LoVo (cell line): ENCODE measurements at places on chromosomes 2 and 18.
A peak's percentile ranks its signal among the peaks of the same experiment; 100 is the strongest.

DNA sequence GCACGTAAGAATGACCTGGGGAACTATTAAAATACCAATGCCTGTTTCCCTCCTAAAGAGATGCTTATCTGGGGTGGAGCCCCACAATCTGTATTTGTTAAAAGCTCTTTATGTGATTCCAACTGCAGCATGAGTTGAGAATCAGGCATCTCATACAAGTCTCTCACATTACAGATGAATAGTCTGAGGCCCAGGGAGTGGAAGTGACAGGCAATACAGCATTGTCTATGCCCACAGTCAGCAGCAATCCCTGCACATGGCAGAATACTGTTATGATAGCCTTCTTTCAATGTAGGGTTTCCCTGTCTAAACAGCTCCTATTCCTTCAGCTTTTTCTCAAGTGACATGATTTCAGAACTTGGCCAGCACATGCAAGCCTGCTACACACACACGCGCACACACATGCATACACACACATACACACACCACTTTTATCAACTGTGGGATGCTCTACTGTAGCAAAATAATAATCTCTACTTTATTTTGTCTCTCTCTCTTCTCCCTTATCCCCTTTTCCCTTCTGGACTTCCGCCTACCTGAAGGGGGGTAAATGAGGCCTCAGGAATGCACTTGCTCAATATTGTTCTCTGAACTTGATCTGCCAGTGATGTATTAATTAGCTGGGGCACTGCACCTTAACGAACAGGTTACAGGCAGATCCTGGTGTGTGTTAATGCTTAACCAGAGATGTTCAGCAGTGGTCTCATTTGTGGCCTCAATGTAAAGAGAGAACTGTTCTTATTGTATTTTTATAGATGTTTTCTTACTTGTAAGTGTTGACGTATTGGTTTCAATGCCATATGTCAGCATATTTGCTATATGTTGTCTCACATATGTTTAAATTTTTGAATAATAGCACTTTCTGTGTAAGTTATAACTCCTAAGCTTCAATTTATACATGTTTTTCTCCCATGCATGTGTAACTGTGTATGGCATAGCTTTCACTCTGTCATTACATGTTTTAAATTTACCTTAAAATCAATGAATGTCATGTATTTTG lies 116.0 kb downstream of the SETBP1 start:
- no peak for DNase-seq

DNA sequence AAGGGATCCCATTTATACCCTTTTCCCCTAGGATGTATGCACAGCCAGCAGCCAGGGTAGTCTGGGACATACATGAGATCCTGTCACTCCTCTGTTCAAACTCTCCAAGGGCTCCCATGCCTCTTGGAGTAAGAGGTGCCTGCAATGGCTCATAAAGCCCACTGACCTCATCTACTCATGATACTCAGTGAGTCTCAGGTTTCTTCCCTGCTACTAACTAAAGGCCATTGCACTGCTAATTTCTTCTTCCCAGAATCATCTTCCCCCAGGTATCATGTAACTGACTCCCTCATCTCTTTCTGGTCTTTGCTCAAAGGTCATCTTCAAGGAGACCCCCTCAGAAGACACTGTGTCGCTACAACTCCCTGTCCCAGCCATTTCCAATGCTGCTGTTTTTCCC lies 68.2 kb downstream of the CCBE1 start:
- DNase-seq: no peak

- no peak for DNase-seq
These were observed 400.2 kb upstream of the MYT1L start for GRCh38 chr2:2731101-2731815.

DNA sequence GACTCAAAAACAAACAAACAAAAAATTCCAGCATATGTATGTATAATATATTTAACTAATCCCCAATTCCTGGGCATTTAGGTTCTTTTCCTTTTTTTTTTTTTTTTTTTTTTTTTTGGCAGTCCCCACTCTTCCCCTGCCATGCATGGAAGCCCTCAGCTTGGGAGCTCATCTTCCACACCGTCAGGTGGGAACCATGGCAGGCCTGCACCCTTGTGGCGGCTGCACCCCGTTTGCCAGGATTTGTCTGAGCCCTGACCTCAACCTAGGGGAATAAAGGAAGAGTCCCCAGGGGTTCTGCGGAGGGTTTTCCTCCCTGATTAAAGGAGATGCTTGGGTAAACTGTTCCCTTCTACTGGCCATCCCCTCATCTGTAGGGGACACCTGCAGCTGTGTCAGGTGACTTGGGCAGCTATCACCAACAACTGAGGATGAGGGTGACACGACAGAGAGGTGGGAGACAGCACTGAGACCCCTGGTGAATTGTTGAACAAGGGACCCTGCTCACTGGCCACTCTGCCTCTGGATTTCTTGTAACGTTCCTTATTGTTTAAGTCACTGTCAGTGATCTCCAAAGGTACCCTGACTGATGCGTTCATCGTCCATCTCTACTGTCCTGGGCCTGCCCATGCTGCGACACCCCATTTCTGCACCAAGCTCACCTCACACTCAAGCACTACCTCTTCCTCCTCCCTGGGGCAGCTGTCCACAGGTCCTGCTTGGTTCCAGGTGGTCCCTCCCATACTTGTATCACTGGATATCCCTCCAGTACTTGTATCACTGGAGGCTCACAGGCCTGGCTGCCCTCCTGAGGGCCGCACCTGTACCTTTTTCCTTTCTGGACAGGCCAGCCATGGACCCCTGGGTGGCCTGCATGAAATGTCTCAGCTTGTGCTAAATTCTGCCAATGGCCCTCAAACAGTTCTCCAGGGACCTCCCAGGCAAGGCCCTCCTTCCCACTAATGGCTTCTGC lies 14.5 kb downstream of the TMEM185B start:
- no peak for DNase-seq

DNA sequence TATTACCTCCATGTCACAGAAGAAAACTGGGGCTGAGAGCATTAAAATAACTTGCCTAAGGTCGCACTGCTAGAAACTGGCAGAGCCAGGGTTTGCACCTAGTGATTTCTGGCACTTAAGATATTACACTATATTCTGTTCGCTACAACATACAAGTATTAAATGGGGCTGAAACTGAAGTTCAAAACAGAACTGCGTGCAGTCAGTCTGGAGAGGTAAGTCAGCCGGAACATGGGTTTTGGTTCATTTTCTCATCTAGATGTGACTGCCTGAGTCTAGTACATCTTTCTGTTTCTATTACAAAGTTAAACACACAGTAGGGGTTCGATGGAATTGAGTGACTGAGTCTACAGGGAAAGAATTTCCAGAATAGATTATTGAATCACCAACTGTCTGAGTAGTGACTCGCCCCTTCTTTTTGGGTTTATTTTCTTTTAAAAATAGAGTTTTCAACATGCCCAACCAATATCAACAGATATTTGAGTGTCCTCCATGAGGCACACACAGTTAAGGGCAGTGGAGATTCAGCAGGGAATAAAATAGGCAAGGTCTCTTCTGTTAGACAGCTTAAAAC lies 150.8 kb downstream of the RNF152 start:
- no peak for DNase-seq

GRCh38 chr2:20327370-20327769 lies 23.3 kb downstream of the PUM2 start:
- DNase-seq: no peak

- no peak for DNase-seq
These were observed 67.6 kb downstream of the FEZ2 start for GRCh38 chr2:36530178-36530982.

DNA sequence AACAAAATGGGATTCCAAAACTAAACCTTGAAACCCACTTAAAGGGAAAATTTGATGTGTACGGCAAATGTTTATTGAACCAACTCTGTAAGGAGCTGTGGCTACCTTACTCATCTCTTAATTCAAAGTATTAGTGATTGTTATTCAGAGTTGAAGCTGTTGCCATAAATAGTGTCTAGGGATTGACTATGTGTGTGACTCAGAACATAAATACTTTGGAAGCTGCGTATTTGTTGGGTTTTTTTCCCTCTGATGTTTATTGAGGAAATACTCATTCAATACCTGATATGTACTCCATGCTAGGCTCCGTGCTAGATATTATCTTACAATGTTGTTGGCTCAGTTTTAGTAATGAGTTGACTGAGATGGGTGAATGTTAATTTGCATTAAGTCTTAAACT lies 90.4 kb downstream of the PTRHD1 start:
- DNase-seq: peak; percentile 23

- no peak for DNase-seq
These were observed 147.0 kb downstream of the PPP1R1C start for GRCh38 chr2:182132605-182133004.

GRCh38 chr2:144510294-144510991 lies 9.5 kb downstream of the ZEB2 start:
- no peak for DNase-seq

- DNase-seq: no peak
These were observed 35.4 kb downstream of the MBP start for GRCh38 chr18:77096936-77097886.

- no peak for DNase-seq
These were observed 90.8 kb downstream of the RAD51AP2 start for GRCh38 chr2:17427401-17427800.

GRCh38 chr2:169275696-169276444 lies 86.5 kb downstream of the LRP2 start:
- DNase-seq: no peak

- no peak for DNase-seq
These were observed 15.2 kb downstream of the KIDINS220 start for GRCh38 chr2:8822218-8822617.

DNA sequence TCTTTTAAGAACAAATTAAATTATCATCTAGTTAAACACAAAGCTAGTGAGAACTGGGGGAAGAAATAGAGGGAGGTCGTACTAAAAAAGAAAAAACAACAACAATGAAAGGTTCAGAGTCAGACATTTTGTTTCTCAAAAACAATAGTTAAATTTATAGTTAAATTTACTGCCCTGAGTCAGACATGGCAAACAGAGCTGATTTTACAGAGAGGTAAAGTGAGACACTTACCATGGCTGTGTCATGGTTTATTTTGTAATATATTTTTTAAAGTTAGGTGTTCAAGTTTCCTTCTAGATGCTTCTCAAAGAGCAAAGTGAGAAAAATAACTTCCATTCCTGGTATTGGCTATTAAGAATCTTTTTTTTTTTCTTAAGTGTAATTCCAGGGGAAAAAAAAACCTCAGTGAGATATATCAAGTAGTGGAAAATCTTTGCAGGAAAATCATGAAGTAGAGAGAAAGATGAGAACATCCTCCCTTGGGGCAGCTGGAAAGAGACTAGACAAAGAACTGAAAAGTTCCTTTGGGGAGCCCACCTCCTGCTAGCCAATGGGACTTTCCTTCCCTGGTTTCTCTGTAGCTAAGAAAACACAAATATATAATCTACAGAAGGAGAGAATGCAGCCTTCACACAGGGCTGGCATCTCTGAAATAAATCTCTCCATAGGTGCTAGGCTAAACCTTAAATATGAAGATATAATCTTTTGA lies 12.3 kb downstream of the KLF7 start:
- DNase-seq: no peak

DNA sequence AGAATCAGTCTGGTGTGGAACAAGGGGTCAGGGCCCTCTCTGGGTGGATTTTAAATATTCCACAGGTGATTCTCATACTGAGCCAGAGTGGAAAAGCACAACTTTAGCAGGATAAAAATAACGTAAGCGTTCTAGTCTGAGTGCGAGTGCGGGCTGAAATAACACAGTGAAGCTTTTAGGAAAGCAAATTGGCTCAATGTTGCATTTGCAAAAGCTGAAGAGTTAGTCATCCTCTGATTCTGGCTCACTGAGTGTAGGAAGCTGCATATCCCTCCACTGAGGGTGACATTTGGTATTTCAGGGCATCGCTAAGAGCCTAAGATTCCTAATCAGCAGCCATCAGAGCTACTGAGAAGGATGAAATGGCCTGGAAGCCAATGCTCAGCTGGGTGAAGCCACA lies 134.7 kb downstream of the RIF1 start:
- DNase-seq: no peak

DNA sequence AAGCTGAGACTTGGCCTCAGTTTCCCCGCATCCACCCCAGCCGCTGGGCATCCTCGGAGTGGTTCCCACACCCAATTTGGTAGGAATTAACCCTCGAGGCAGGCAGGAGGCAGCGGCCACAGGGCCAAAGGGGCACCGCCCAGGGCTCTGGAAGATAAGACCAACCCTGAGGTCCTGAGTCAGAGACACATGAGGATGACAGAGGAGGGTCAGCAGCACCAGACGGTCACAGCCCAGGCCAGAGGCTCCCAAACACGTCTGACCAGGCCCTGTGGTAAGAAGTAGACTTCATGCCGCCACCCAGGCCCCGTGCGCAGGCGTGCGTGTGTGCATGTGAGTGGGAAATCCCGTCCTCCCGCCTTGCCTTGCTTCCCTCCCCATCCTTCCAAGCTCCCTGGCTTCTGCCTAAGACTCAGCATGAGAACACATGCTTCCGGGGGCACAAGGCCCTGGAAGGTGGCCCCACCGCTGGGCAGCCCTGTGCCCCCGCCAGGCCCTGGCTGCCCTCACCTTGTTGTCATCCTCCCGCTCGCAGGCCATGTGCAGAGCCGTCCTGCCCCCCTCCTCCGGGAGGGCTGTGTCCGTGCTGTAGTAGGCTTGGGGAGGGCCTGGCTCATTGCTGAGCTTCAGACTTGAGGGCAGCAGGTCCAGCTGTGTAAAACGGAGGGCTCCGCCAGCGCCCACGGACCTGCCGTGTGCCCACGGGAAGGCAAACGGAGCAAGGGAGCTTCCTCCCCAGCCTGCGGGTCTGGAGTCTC lies 46.3 kb downstream of the ANKMY1 start:
- DNase-seq: no peak

- no peak for DNase-seq
These were observed 101.0 kb downstream of the HS6ST1 start for GRCh38 chr2:128217671-128218070.

- DNase-seq: no peak
These were observed 147.9 kb downstream of the GALNT3 start for GRCh38 chr2:165645930-165646831.

DNA sequence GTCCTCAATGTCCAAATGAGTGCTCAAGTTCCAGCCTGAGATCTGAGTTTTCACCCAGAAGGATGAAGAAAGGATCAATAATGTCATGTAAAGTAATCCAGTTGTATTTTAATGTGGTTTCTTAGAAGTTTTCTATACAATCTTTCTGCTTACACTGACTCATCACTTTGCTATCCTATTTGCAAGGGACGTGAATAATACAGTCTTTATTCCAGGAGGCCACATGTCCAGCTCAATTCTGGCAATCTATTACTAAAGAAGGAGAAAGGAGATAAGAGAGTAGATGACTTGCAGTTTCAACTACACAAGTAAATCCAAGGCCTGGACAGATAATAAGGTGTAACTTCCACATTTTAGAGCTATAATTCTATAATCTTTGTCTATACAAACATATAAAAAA lies 601.1 kb upstream of the SETBP1 start:
- DNase-seq: no peak

GRCh38 chr18:52953387-52953786 lies 613.4 kb downstream of the DCC start:
- no peak for DNase-seq

DNA sequence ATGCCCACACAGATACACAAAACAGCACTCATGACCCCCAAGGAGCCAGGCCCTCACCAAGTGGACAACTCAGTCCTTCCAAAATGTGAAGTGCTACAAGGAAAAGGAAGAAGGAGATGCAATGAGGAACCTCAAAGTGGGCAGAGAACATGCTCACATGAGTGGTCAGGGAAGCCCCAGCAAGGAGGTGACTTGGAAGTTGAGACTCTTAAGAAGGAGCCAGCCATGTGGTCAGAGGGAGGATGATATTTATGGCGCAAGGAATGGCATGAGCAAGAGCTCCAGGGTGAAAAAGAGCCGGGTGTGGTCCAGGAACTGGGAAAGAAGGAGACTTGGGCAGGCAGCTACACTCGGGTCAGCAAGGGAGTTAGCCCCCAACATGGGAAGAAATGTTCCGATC lies 30.0 kb upstream of the KLHL29 start:
- no peak for DNase-seq
